Ascending aorta (tissue), 2 donors: ENCODE measurements at places on chromosomes 1 and 21.

- DNase-seq, result no peak
- H3K27me3 ChIP-seq, result no peaks in the 10 kb centered on the region
- H3K36me3 ChIP-seq, result no peaks in the 10 kb centered on the region
- H3K4me1 ChIP-seq, result no peaks in the 10 kb centered on the region
Measured at GRCh38 chr1:180278194-180278515, 48.1 kb downstream of the LHX4 start.

DNA sequence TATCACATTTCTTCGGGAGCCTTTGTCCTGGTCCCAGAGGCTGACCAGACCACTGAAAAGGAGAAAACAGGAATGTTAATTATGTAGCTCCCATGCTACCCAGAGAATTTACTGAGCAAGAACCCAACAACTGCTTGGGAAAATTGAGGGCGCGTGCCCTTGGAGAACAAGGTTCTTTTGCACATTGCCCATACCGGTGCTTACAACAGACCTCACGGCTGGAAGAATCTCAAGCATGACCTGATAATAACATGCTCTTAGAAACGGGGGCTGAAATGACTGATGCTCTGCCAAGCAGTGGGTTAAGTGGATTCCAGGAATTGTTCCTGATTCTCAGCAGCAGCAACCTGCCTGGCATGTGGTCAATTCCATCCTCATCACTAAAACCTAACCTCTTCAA lies 49.3 kb upstream of the AJAP1 start:
- H3K27ac ChIP-seq, result no peak overlapping the region
- H3K4me3 ChIP-seq, result no peak overlapping the region
- H3K27me3 ChIP-seq, result no peaks in the 10 kb centered on the region
- no peaks in the 10 kb centered on the region for H3K36me3 ChIP-seq

DNA sequence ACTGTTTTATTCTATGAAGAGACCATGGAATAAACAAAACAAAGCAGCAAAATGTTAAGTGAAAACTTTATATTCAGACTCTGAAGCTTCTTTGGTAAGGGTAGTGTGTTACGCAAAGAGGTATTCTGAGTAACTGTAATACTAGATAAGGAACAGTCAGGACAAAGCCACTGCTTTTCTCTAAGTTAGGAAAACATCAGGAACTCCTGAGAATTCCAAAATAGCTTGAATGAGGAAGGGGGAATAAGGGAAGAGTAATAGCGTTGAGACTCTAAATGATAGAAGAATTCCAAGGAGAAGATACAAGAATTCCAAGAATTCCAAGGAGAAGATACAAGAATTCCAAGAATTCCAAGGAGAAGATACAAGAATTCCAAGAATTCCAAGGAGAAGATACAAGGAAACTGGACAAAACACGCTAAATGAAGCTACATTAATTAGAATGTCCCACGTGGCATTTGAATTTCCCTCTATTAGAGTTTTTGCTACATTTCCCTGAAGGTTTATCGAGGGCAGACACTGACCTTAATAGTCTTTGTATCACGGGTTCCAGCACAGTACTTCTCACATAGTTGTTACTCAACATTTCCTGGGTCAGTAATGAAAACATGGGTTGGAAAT lies 71.5 kb downstream of the SMYD3 start:
- no peak for DNase-seq
- H3K27me3 ChIP-seq, result no peaks in the 10 kb centered on the region
- no peaks in the 10 kb centered on the region for H3K4me1 ChIP-seq
- no peak overlapping the region for H3K4me3 ChIP-seq

GRCh38 chr1:235873045-235873444 lies 6.3 kb upstream of the LYST start:
- no peaks in the 10 kb centered on the region for H3K36me3 ChIP-seq
- H3K27ac ChIP-seq, result no peak overlapping the region
- DNase-seq, result no peak
- no peaks in the 10 kb centered on the region for H3K4me1 ChIP-seq
- no peaks in the 10 kb centered on the region for H3K27me3 ChIP-seq

DNA sequence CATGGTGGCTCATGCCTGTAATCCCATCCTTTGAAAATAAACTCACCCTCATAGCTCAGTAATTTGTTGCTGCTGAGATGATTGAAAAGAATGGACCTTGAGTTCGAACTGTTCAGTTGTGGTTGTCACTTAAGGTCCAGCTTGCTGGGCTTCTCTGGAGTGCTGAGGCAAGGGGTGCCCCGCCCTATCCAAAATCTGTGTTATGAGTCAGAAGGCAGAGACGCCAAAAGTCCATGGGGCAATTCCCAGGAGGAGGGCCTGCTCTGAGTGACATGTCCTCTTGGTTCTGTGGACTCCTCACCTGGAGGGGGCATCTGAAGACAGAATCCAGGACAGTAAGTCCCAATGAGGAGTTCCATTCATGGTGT lies 64.8 kb downstream of the MYOM3 start:
- peak; percentile 89 for DNase-seq
- H3K27ac ChIP-seq, result no peak overlapping the region
- peaks cover 23% of the 10 kb centered on the region for H3K4me1 ChIP-seq
- no peaks in the 10 kb centered on the region for H3K27me3 ChIP-seq
- H3K4me3 ChIP-seq, result no peak overlapping the region

DNA sequence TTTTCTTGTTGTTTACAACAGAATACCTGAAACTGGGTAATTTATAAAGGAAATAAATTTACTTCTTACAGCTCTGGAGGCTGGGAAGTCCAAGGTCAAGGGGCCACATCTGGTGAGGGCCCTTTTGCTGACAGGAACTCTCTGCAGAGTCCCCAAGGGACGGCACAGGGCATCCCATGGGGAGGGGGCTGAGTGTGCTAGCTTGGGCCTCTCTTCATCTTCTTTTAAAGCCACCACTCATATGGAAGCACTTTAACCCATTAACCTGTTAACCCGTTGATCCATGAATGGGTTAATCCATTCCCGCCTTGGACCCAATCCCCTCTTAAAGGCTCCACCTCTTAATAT lies 76.3 kb downstream of the OBSCN start:
- H3K36me3 ChIP-seq, result peaks cover 10% of the 10 kb centered on the region
- no peaks in the 10 kb centered on the region for H3K27me3 ChIP-seq
- DNase-seq, result peak; percentile 1
- H3K4me3 ChIP-seq, result no peak overlapping the region
- H3K27ac ChIP-seq, result no peak overlapping the region
